ENCODE measurements at places on chromosomes 5 and 9. TPM values are rescaled to one million over a fixed set of nuclear protein-coding genes. Genes with fewer than 3 reads are reported as not detected.

DNA sequence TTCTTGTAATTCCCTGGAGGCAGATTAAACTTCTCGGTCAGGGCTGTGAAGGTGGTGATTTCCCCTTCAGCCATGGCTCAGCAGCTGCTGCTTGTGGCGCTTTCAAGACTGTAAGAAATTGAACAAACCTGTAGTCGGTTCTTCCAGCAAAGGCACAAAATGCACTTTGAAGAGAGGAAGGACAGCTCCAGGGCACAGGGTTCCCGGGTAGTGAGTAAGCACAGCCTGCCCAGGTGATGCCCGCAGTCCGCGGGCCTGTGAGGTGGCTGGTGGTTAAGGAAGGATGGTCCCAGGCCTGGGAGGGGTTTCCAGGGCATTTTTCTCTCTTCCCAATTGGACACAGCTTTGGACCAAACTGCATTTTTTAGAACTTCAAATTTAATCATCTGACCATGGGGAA lies 71.8 kb downstream of the FGF1 start:
- no peak for ATAC-seq

DNA sequence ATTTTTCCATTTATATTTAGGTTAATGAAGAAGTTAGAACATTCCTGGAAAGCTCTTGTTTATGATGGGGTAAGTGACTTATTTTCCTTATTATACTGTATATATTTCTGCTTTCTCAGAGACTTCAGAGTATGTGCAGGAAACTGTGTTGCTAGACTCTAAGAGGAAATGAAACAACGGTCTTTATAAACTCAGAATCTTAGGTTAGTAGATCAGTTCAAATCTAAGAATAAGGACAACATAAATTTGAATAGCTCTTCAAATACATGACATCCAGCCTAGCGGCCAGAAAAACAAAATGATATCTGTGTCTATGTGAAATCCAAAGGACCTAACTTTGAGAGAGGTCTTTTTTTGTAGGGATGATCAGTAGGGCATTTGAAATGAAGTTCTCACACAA lies 94.3 kb downstream of the PRKACG start:
- no peak for ATAC-seq

DNA sequence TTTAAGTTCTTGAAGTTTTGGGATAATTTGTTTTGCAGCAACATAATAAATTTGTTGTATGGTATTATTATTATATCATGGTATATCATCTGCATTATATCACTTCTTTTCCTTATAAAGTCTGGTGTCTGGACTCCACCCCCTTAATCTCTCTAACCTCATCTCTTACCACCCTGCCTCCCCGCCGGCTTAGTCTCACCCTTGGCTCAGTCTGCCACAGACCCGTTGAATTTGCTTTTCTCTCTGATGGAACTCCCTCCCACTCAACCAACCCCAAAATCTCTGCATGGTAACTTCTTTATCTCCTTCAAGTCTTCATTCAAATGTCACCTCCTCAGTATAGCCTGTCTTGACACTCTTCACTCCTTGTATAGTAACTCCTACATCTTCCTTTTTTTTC lies 29.6 kb upstream of the MATR3 start:
- no peak for ATAC-seq

DNA sequence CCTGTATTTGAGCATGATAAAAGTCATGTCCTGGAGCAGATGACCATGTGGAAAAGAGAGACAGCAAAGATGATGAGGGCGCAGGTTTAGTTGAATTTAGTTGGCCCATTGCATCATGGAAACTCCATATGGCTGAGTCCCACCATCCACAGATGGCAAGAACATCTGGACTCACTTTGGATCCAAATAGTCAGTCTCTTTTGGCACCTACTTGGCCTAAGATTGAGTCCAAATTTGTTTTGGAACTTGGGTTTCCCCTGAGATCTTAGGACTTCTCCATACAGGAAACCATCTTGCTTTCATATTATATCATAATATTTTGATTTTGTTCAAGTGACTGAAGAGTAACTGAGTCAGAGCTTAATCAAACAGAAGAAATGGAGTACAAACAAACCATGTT lies 217.5 kb downstream of the DRD1 start:
- no peak for ATAC-seq

GRCh38 chr5:173675287-173675996 lies 59.0 kb upstream of the BOD1 start:
- no peak for ATAC-seq

GRCh38 chr5:142263346-142263745 lies 61.5 kb downstream of the SPRY4 start:
- no peak for ATAC-seq

GRCh38 chr9:4430432-4431261 lies 59.6 kb upstream of the SLC1A1 start:
- no peak for ATAC-seq

DNA sequence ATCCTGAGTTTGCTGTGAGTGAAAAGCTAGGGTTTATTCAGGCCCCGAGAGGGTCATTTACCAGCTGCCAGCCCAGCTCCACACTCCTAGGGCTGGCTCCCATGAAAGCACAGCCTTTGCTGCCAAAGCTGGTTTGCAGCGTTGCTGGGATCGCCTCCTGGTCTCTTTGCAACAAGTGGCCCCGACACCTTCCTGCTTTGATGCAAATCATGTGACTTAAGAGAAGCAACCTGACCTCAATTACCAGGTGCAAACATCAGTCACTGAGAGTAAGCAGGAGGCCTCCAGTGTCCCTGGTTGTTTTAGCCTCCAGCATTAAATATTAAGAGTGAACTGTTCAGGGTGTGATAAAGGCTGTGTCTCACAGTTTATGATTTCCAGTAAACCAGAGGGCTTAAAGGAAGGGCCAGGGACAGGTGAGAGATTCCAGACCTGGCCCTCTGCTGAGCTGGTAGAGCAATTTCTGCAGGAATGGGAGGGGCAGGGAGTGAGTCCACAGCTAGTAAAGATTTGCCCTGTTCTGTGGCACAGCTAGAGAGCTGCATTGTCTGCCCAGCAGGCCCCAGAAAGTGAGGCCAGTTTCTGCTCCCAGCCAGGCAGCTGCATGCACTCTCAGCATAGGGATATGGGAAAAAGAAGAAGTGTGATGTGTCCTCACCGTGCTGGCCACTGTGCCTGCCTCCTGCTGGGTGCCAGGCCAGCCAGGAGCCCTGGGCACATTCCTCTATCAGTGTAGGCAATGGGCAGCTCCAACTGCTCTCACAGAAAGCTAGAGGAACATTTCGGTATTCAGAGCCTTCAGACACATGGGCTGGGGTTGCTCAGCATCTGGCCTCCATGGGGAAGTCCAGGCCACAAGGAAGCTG lies 58.0 kb downstream of the SLC22A5 start:
- peak; percentile 44 for ATAC-seq

DNA sequence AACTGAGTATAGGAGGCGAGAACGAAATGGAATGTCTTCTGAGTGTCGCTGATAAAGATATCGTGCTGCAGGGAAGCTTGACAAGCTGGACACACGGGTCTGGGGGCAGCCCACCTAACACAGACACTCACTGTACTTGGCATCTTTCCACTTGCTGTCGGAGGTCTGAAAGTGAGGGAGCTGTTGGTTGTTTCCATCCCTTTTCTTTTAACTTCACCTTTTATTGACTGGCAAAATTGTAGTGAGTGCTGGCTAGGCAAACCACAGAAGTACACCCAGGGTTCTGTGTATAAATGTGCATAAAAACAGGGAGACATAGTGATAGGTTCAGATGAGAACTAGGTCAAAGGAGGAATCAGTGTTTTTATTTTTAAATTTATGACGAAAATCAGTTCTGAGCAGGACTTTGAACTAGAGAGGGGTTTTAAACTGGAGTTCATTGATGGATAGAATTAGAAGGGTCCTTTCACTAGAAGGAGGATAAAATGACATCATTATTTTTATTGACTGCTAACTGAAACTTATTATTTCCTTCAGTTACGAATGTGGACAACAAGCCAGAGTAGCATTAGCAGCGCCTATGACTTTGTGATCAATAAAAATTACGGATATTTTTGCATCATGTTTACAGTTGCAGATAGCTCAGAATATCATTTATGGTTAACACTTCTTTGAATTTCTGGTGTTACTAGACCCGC lies 817 bp downstream of the GAPVD1 start:
- ATAC-seq = no peak

DNA sequence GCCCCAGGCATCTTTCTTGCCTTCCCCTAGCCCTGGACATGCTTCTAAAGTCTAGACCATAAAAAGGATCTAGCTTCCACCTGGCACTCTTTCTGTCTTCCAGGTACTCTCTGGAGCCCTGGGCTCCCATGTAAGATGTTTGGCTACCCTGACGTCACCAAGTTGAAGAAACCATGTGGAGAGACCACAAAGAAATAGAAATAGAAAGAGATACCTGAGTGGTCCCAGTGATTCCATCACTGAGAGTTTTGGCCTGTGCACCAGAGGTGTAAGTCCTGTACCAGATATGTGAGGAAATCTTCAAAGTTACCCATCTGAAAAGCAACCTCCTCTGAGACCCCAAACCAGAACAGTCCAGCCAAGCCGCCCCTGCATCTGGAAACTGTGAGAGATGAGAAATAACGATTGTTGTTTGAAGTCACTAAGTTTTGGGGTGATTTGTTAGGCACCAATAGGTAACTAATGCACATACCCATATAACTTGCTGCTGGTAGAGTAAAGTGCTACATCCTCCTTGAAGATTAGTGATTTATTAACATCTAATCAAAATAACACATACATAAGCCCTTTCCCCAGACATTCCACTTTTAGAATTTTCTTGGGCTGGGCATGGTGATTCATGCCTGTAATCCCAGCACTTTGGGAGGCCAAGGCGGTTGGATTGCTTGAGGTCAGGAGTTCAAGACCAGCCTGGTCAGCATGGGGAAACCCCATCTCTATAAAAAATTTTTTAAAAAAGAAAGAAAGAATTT lies 85.7 kb upstream of the LHFPL2 start:
- no peak for ATAC-seq

- no peak for ATAC-seq
Measured at GRCh38 chr9:135002802-135003201, 84.7 kb upstream of the OLFM1 start.

DNA sequence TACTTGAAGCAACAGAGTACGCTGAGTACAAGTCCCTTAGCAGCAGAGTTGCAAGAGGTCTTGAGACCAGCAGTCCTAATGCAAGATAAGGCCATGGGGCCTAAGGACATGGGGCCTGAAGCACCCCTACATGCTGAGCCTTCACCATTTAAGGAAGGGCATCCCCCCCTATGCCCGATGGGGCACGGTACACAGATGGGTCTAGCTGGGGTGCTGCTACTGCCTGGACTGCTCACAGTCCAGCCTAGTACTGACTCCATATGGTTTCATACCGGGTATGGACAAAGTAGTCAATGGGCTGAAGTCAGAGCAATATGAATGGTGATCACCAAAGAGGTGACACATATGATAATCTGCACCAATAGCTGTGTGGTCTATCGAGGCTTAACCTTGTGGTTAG lies 178.3 kb downstream of the PDE4D start:
- no peak for ATAC-seq

GRCh38 chr5:172111852-172112225 lies 76.2 kb downstream of the STK10 start:
- ATAC-seq = no peak

GRCh38 chr9:104417296-104417695 lies 86.8 kb upstream of the OR13F1 start:
- no peak for ATAC-seq

DNA sequence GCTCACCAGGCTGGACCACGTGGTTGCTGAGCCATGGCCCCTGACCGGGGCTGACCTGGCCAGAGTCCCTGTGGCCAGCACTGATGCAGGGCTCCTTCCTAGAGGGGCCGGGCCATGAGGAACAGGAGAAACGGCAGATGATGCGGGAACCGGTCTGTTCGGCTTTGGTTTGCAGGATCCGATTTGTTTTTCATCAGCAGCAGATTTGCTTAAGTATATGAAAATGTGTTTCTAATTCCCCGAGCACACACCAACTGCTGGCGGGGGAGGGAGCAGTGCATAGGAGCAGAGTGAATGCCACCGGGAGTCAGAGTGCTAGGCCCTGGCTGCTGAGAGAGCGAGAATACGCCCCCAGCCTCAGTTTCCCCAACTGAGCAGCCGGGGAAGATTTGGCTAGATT lies 13.6 kb downstream of the NTNG2 start:
- ATAC-seq = no peak

- peak; percentile 45 for ATAC-seq
Measured at GRCh38 chr9:130675396-130675795, 11.0 kb downstream of the PRDM12 start.

- no peak for ATAC-seq
Measured at GRCh38 chr5:68149189-68149588, 66.4 kb upstream of the PIK3R1 start.

DNA sequence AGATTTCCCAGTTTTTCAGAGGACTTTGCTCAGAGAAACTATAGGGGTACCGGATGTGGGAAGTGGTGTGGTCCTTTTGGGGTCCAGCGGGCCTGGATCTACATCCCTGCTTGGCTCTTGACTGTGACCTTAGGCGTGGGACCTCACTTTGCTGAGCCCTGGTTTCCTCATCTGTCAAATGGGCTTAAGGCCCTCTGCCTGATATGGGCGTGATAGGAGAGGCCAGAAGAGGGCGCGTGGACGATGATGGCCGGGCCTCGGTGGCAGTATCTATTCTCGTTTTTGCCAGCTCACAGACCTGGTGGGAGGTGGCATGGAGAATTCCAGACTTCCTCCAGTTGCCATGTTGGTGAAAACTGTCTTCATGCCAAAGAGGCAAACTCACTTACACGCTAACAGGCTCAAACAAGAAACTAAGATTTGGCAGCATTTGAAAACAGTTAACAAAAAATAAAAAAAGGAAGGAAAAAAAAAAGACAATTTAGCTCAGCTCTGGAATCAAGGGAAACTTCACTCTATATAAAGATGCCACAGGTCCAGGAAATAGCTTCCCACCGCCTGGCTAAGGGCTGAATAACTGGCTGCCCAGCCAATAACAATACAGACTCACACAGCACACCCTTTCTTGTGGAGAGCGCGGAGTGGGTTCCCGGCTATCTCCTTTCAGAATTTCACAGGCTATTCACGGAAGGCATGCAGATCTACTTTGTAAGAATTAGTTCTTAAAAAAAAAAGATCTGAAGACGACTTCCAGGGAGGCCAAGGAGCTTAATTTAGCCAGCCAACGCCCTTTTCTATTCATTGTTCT lies 1.7 kb downstream of the SH3PXD2B start:
- peak; percentile 42 for ATAC-seq

GNPDA1 gene
- total RNA-seq = 12.9 TPM

LURAP1L gene
- 2.6 TPM for total RNA-seq

DBH gene
- total RNA-seq = not detected

MCIDAS gene
- 0.20 TPM for total RNA-seq

CDC14B gene
- total RNA-seq = 7.0 TPM

GKAP1 gene
- total RNA-seq = 1.6 TPM

FCN2 gene
- total RNA-seq = 0.16 TPM

PCDHB5 gene
- total RNA-seq = 0.40 TPM

RNF183 gene
- total RNA-seq = 4.2 TPM

MIER3 gene
- 10.2 TPM for total RNA-seq

MEGF10 gene
- total RNA-seq = 0.12 TPM

LECT2 gene
- total RNA-seq = not detected
